ENCODE measurements at places on chromosomes 2 and 18.
A peak's percentile ranks its signal among the peaks of the same experiment; 100 is the strongest.

- no peak for DNase-seq
Observed at GRCh38 chr2:45003579-45004551, 5.4 kb downstream of the SIX2 start.

DNA sequence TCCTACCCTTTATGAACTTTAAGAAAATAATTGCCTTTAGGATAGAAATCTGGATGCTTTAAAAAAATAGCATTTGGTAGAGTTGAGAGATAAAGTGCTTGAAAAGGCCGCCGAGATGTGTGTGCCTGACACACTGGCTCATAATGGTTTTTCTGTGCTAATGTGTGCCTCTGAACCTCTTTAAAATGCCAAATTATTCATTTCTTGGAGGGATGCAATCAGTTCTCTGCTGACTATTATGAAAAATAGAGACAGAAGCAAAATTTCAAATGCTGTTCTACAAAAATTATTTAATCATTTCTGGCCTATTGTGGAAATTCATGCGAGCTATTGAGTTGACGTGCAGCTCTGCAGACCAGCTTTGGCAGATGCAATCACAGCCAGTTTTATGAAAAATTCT is 18.0 kb upstream of the MBP start:
- no peak for DNase-seq

DNA sequence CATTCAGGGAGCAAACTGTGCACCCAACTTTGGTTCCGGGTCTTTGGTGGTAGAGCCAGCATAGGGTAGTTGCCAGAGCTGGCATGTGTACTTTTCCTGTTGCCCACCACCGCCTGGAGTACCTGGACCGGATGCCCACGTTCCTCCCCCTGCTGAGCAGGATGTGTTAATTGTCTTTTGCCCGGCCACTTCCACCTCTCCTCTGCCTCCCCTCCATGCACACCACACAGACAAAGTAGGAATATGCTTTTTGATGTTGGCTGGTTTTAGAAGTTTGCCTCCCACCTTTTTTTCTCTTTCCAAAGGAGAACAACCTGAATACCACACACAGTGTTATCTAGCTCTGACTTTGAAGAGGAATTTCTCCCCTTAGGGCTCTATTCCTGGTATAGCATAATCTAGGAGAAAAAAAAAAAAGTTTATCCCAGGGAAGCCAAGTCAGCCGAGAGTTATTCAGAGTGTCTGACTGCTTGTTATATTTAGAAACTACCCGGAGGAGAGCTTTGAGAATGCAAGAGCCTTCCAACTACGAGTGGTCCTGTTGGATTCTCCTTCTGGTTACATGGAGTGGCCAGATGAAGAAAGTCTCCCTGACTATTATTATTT is 111.9 kb downstream of the SETBP1 start:
- no peak for DNase-seq

DNA sequence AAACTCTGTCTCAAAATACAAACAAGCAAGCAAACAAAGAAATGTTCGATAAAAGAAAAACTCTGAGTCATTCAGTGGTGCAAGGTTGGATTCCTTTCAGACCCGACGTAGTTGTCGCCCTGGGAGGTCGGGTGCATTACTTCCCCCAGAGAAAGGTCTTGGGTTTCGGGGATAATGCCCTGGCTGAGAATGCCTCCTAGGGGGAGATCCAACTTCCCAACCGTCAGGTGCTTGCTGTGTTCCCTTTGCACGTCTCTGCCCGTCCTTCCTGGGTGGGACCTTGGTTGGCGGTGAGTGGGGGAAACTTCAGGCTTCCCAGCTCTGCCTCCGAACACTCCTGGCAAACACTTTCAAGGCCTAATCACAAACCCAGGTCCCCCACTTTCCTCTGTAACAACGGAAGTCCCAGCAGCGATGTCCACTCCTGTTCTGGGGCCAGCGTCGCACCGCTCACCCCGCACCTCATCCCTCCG is 609 bp downstream of the TPGS2 start:
- DNase-seq, result peak; percentile 45

DNA sequence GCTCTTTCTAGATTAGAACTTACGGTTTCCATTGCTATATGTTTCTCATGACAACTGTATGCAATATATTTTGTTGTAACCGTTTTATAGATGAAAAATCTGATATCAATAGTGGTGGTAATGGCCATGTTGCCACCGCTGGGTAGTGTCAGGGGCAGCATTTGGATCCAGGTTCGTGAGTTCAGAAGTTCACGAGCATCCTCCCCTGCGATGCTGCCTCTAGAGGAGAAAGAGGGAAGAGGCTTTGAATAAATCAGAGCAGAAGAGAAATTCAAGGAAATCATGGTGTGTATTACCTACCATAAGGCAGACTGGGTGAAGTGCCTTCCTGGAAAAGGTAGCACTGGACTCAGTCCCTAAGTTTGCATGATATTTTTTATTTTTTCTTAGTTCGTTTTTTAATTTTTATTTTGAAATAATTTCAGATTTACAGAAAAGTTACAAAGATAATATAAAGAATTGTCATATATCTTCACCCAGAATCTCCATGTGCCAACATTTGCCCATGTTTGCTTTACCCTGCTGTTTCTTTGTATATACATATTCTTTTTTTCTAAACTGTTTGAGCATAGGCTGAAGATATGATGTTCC is 3.3 kb upstream of the ZBTB7C start:
- peak; percentile 57 for DNase-seq

GRCh38 chr18:24975496-24976372 is 376.2 kb downstream of the ZNF521 start:
- DNase-seq, result no peak

GRCh38 chr2:155574941-155575340 is 757.6 kb downstream of the NR4A2 start:
- DNase-seq, result no peak

DNA sequence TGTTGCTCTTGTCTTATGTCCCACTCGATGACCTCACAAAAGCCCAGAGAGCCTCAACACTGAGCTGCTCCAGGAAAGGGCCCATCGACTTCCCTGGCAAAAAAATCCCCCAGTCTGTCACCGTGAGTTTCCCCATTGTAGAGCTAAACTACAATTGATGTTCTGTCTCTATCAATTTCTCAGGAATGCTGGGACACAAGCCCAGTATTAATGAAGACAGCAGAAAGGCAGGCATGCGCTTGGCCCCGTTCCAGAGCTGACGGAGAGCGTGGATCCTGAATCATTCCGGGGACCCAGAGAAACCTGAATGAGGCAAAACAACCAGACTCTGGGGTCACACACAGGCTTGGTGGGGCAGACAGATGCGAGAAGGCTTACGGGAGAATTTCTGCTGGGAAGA is 146.9 kb downstream of the TTC32 start:
- DNase-seq, result no peak

DNA sequence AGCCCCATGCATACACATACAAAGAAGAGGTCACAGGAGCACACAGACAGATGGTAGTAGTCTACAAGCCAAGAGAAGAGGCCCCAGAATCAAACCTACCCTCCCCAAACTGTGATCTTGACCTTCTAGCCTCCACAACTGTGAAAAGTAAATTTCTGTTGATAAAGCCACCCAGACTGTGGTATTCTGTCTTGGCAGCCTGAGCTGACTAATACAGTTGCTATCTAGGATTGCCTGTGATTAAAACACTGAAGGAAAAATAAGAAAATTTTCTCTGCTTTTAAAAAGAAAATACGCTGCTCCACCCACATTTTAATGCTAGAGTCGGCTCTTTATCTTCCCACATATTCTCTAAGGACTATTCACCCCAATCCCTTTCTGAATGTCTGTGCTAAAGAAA is 143.7 kb upstream of the TMEM200C start:
- no peak for DNase-seq

- no peak for DNase-seq
Observed at GRCh38 chr2:70029814-70030409, 57.4 kb upstream of the PCBP1 start.

DNA sequence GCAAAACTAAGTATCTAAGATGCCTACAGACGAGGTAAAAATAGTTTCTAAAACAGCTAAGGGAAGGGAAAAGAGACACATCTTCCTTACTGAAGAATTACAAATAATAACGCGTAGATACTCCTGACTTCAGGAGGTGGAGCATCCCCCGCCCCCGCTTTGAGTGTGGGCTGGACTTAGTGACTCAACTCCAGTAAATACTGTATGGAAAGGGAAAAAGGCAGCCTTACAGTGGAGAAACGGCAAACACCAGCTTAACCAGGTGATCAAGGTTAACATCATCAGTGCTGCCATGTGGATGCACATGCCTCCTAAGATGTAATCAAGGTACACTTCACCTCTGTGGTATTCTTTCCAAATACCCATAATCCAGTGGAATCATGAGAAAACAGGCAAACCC is 47.9 kb downstream of the HADHB start:
- no peak for DNase-seq

DNA sequence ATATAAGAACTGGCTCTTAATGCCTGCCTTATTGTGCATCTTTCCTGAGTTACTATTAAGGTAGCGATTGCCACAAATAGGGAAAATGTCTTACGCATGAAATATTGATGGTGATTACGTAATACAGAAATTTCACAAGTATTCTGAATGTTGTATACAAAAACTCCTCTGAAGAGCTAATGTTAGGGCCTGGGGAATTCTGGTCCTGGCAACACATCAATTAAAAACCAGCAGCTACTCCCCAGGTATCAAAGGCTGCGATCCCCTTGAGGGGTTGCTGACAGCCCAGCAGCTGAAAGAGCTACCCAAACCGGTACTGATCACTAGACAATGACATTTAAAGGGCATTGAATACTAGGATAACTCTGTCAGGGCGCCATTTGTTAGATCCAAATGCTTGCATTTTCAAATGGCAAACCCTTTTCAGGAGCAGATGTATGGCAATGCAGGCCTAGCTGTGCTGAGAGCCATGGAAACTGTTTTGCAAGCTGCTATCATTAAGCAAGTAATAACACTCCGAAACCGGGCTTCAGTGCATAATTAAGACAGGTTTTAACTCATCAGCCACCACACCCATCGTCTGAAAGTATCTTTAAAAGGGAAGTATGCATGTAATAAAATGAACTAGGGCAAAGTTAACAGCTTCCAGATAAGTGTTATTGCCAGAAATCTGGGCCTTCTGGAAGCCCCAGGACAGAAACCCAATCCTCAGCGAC is 78.4 kb downstream of the CLHC1 start:
- no peak for DNase-seq

GRCh38 chr2:64398516-64399129 is 55.3 kb upstream of the LGALSL start:
- no peak for DNase-seq
